ENCODE measurements at places on chromosomes 1 and 21. TPM values are rescaled to one million over a fixed set of nuclear protein-coding genes. Genes with fewer than 3 reads are reported as not detected.
A peak's percentile ranks its signal among the peaks of the same experiment; 100 is the strongest.

Gene KAZN
- 8.0 TPM for total RNA-seq

Gene GPR52
- 0.90 TPM for total RNA-seq

Gene FAAH
- 3.4 TPM for total RNA-seq

DNA sequence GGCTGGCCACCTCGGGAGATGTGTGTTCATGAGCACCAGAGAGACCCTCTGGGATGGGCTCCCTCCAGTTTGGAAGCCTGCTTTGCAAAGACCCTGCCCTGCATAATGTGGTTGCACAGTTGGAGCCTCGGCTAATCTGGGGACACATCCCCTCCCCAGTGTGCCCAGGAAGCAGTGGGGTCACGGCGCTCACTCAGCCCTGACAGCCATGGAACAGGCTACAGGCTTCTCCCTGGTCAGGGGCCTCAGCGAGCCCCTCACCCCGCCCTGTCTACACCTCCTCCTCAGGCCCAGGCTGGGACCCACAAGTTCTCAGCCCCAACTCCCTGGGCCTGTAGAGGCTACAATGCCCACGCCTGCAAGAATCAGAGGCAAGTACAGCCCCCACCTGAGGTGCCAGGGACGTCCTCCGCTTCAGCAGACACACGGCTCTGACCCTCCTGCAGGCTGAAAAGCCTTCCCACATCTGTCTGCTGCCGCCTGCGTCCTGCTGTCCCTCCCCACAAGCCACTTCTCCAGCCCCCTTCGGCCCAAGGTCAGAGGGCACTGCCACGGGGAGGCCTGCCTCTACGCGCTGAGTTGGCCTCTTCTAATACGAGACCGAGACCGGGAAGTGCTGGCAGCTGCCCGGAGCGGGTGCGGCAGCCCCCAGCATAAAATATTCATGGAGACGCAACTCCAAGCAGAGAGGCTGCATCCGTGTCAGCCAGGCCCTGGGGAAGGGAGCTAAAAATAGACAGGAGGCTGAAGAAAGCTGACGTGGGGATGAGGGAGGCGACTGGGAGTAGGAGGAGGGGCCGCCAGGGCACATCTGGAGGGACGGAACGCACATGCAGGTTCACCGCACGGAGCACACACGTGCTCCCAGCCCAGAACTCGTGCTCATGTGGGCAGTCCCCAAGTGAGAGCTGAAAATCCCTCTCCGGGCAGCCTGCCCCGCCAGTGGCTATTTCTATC lies 15.2 kb upstream of the GPR153 start:
- peaks cover 41% of the 10 kb centered on the region for H3K4me1 ChIP-seq
- peak overlapping the region; percentile 59 for H3K27ac ChIP-seq
- no peaks in the 10 kb centered on the region for H3K36me3 ChIP-seq
- no peaks in the 10 kb centered on the region for H3K27me3 ChIP-seq
- no peak overlapping the region for H3K4me3 ChIP-seq
- peak; percentile 61 for DNase-seq

GRCh38 chr1:27968692-27969091 lies 8.9 kb downstream of the XKR8 start:
- no peaks in the 10 kb centered on the region for H3K4me1 ChIP-seq
- H3K36me3 ChIP-seq: peaks cover 3% of the 10 kb centered on the region
- H3K27ac ChIP-seq: no peak overlapping the region
- H3K4me3 ChIP-seq: no peak overlapping the region
- H3K27me3 ChIP-seq: no peaks in the 10 kb centered on the region
- no peak for DNase-seq

GRCh38 chr1:241499910-241500309 lies 19.6 kb downstream of the FH start:
- H3K27me3 ChIP-seq: no peaks in the 10 kb centered on the region
- H3K36me3 ChIP-seq: peaks cover 17% of the 10 kb centered on the region
- H3K4me3 ChIP-seq: no peak overlapping the region
- peak; percentile 20 for DNase-seq
- no peak overlapping the region for H3K27ac ChIP-seq

DNA sequence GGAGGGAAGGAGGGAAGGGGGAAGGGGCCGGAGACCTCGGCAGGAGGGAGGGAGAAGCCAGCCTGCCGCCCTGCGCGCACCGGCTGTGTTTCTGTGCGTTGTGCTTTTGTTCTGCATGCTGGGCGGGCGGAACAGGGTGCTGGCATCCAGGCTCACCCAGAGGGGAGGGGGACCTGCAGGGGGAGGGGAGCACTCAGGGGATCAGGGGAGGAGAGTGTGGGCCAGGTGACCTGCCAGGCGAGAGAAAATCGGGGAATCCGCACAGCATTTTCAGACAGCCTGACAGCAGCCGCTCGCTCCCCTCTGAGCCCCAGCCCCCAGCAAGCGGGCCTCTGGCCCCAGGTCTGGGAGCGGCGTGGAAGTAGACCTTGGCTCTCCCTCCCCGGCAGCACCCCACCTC lies 54.7 kb downstream of the RIPK4 start:
- no peaks in the 10 kb centered on the region for H3K4me1 ChIP-seq
- no peak for DNase-seq
- no peaks in the 10 kb centered on the region for H3K27me3 ChIP-seq
- no peak overlapping the region for H3K27ac ChIP-seq

DNA sequence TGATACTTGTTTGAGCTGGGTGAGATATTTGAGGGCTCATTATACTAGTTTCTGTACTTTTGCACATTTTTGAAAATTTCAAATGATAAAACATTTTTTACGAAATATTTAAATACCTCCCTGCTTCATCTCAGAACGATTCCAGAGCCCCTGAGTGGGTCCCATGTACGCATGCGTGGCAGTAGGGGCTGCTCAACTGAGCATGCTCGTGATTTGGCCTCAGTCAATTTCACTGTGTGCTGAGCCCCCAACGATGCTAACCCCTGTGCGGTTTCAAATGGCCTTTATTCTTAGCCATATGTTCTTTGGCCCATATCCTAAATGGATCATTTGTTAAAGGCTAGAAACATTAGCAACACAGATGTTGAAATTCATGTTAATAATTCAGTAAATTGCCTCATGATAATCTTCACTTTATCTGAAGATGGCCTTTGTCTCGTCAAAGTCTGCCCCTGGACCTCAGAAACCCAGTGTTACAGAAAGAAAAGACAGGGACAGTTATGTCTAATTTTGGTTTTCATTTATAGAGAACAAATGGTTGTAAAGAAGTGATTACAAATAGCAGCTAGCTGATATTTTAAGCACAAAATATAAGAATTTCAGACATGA lies 108.2 kb downstream of the MRPS6 start:
- no peaks in the 10 kb centered on the region for H3K4me1 ChIP-seq
- no peaks in the 10 kb centered on the region for H3K36me3 ChIP-seq
- no peak overlapping the region for H3K27ac ChIP-seq

GRCh38 chr1:171788696-171789095 lies 7.2 kb downstream of the METTL13 start:
- no peak overlapping the region for H3K27ac ChIP-seq
- H3K27me3 ChIP-seq: no peaks in the 10 kb centered on the region
- no peak overlapping the region for H3K4me3 ChIP-seq
- DNase-seq: no peak
- peaks cover 90% of the 10 kb centered on the region for H3K36me3 ChIP-seq
- no peaks in the 10 kb centered on the region for H3K4me1 ChIP-seq

- DNase-seq: no peak
- no peaks in the 10 kb centered on the region for H3K36me3 ChIP-seq
- no peaks in the 10 kb centered on the region for H3K4me1 ChIP-seq
- H3K27me3 ChIP-seq: no peaks in the 10 kb centered on the region
Measured at GRCh38 chr1:198549866-198550265, 9.4 kb upstream of the ATP6V1G3 start.

GRCh38 chr1:167173516-167174184 lies 47.0 kb upstream of the POU2F1 start:
- DNase-seq: peak; percentile 87
- no peaks in the 10 kb centered on the region for H3K27me3 ChIP-seq
- H3K36me3 ChIP-seq: no peaks in the 10 kb centered on the region
- peaks cover 44% of the 10 kb centered on the region for H3K4me1 ChIP-seq

GRCh38 chr1:150150133-150151021 lies 661 bp downstream of the PLEKHO1 start:
- peaks cover 36% of the 10 kb centered on the region for H3K36me3 ChIP-seq
- H3K27ac ChIP-seq: peak overlapping the region; percentile 96
- no peaks in the 10 kb centered on the region for H3K27me3 ChIP-seq
- peaks cover 23% of the 10 kb centered on the region for H3K4me1 ChIP-seq

DNA sequence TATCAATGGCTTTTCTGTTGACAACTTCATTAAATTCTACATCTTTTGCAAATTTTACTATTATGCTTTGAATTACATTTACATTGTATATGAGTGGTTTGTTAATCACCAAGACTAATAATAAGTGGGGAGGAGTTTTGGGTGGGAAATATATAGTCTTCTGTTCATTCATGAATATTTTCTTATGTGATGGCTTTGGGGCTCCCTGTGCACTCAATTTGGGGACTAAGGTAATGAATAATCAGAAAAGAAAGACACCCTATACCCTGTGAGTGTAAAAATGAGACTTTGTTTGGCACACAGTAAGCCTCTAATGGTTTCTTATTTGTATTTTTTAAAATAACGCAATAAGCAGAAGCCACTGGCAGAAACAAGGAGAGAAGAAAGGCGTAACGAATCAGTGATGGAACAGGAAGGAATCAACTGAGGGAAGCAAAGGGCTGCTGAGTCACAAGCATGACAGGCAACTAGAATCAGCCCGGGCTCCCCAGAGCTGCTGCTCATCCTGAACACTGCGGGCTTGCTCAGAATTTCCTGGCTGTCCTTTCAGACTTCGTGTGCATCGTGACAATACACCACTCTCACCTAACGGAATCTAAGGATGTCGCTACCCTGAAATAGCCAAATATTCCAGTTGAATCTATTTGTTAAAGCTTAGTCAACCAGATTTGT lies 20.8 kb upstream of the RGS2 start:
- no peak overlapping the region for H3K4me3 ChIP-seq
- peak overlapping the region; percentile 12 for H3K27ac ChIP-seq
- DNase-seq: peak; percentile 92
- H3K4me1 ChIP-seq: peaks cover 15% of the 10 kb centered on the region
